ENCODE measurements at places on chromosomes 1 and 21.

- no peak overlapping the region for H3K4me3 ChIP-seq
- no peaks in the 10 kb centered on the region for H3K36me3 ChIP-seq
- no peak overlapping the region for H3K27ac ChIP-seq
- H3K27me3 ChIP-seq, result no peaks in the 10 kb centered on the region
- H3K4me1 ChIP-seq, result no peaks in the 10 kb centered on the region
Measured at GRCh38 chr1:118266436-118266835, 81.4 kb upstream of the SPAG17 start.

- no peak for DNase-seq
- no peak overlapping the region for H3K4me3 ChIP-seq
- no peak overlapping the region for H3K27ac ChIP-seq
- no peaks in the 10 kb centered on the region for H3K36me3 ChIP-seq
- H3K4me1 ChIP-seq, result no peaks in the 10 kb centered on the region
- peaks cover 56% of the 10 kb centered on the region for H3K27me3 ChIP-seq
Measured at GRCh38 chr1:10814312-10814711, 17.9 kb upstream of the CASZ1 start.

DNA sequence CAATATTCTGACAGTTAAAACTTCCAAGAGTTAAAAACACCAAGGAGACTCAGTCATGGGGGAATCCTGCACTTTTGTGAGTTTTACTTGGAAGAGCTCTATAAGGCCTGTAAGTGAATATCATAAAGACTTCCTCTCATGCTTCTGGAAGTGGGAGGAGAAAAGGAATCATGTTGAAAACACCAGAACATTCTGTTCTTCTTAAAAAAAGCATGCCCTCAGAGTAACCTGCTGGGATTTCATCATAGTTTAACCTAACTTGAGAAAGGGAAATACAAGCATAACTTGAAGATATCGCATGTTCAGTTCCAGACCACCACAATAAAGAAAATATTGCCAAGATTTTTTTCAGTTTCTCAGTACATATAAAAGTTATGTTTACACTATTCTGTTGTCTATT, 51.9 kb downstream of the COL11A1 start:
- peaks cover 20% of the 10 kb centered on the region for H3K4me1 ChIP-seq
- H3K27ac ChIP-seq, result no peak overlapping the region
- no peak for DNase-seq
- no peaks in the 10 kb centered on the region for H3K27me3 ChIP-seq
- H3K4me3 ChIP-seq, result no peak overlapping the region
- peaks cover 39% of the 10 kb centered on the region for H3K36me3 ChIP-seq

DNA sequence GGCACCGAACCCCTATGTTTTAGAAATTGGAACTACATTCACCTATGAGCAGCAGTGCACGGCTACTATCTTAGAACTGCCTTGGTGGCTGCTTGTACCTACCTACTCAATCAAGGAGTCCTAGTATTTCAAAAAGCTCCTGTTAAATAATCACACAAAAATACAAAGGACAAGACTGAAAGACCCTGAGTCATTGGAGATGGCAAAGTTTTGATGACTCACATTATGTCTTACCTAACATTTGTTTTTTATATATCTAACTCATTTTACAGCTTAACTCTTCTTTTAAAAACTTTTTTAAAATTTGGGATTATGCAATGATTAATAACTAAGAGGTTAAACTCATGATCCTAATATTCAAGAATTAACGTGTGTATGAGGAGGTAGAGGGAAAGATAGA, 1206.0 kb upstream of the TMPRSS15 start:
- no peak for DNase-seq
- H3K36me3 ChIP-seq, result no peaks in the 10 kb centered on the region
- no peaks in the 10 kb centered on the region for H3K27me3 ChIP-seq
- H3K27ac ChIP-seq, result no peak overlapping the region
- H3K4me1 ChIP-seq, result no peaks in the 10 kb centered on the region

DNA sequence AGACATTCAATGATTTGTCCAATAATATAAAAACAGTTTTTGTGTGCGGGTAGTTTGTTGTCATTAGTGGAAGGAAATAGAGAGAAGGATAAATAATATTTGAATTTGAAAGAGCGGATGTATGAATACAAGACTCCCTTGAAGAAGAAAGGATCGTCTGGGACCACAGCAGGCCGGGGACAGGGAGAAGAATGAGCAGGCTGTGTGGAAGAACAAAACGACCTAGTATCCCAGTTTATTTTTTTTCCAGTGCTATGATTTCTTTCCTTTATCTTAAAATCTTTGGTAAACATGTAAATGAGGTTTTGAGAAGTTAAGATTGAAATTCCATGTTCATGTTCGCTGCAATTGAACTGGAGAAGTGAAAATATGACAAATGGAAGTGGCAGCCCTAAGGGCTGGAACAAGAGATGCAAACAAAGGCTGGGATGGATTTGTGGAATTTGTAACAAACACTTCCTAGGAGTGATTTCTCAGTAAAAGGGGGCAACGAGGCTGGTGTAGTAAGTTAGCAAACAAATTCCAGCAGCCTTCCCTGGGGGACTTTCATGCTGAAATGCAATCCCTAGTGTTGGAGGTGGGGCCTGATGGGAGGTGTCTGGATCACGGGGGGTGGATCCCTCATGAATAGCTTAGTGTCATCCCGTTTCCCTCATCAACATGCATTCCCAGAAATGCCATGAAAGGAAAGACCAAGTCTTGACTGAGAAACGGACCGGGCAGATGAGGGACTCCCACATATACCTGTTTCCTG, 10.2 kb upstream of the IFI16 start:
- H3K27me3 ChIP-seq, result peaks cover 3% of the 10 kb centered on the region
- H3K36me3 ChIP-seq, result no peaks in the 10 kb centered on the region
- DNase-seq, result peak; percentile 76
- H3K4me1 ChIP-seq, result peaks cover 29% of the 10 kb centered on the region
- H3K4me3 ChIP-seq, result peak overlapping the region; percentile 88

DNA sequence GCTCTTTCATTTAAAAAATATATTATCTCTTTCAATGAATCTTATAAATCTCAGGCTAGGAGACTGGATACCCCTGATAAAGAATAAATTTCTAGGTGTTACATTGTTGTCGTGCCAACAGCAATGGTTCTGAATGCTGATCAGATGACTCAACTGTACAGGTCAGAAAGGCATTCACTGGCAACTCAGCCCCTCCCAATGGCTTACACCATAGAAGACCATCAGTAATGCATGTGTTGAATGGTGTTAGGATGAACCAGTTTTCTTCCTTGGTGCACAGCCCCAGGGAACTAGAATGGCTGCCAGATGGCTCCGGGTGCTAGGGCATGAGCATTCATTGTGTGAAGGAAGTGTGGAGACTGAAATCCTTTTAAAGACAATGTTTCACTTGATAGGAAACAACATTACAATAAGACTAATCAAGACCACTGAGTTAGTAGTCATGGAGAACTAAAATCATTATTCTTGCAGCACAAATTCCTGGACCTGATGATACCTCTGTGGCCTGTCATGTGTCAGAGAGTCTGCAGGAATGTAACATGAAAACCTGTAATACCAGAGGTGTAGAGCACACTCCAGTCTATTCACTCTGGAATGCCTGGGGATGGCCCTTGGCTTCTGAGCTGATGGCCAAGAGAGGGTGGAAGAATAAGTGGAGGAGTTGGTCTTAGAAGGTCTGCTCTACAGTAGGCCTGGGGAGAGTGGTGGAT, 187.7 kb upstream of the LMO4 start:
- peaks cover 14% of the 10 kb centered on the region for H3K27me3 ChIP-seq
- DNase-seq, result no peak
- no peaks in the 10 kb centered on the region for H3K4me1 ChIP-seq

- H3K4me3 ChIP-seq, result no peak overlapping the region
- H3K36me3 ChIP-seq, result no peaks in the 10 kb centered on the region
- DNase-seq, result no peak
- peak overlapping the region; percentile 63 for H3K27ac ChIP-seq
- H3K27me3 ChIP-seq, result peaks cover 2% of the 10 kb centered on the region
- H3K4me1 ChIP-seq, result peaks cover 41% of the 10 kb centered on the region
Measured at GRCh38 chr1:17544776-17545350, 5.4 kb downstream of the ARHGEF10L start.

GRCh38 chr1:92487078-92487605, 417 bp upstream of the GFI1 start:
- no peak overlapping the region for H3K27ac ChIP-seq
- peaks cover 56% of the 10 kb centered on the region for H3K27me3 ChIP-seq
- no peak for DNase-seq
- no peak overlapping the region for H3K4me3 ChIP-seq
- H3K36me3 ChIP-seq, result peaks cover 5% of the 10 kb centered on the region

GRCh38 chr1:193589597-193590040, 403.2 kb upstream of the B3GALT2 start:
- H3K4me1 ChIP-seq, result peaks cover 12% of the 10 kb centered on the region
- H3K36me3 ChIP-seq, result no peaks in the 10 kb centered on the region
- no peak overlapping the region for H3K27ac ChIP-seq
- no peak overlapping the region for H3K4me3 ChIP-seq
- peak; percentile 22 for DNase-seq
- no peaks in the 10 kb centered on the region for H3K27me3 ChIP-seq
